PC-9 (cell line): ENCODE measurements at places on chromosomes 4 and X.

DNA sequence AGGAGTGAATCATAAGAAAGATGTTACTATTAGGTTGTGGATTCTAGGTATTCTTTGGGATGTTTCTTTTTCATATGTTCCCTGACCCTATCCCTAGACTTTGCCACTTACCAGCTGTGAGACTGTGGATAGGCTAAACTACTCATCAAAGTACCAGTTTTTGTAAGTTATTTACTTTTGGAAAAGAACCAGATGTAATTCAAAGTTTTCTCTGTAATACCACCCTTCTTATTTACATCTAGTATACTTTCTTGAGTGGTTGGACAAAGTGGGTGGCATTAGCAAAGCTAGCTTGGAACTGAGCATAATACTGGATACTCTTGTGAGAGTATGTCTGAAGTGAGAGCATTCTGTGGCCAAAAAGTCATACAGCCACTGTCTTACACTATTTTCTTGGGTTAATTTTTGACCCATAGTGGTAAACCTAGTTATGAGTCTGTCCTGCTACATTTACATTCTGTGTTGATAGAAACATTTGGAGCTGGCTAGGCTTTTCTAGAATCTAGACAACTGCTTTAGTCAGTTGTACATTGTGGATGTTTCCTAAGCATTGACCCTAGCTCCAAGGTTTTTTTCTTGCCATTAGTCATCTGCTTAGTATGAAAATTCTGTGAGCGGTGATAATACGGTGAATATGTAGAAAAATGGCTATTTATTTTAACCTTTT, 41.7 kb downstream of the KDM6A start:
- H3K27ac ChIP-seq, result no peak overlapping the region
- H3K27me3 ChIP-seq, result no peaks in the 10 kb centered on the region
- no peaks in the 10 kb centered on the region for H3K4me1 ChIP-seq
- no peak overlapping the region for H3K4me3 ChIP-seq
- DNase-seq, result no peak

- peak overlapping the region; percentile 82 for H3K27ac ChIP-seq
- H3K27me3 ChIP-seq, result no peaks in the 10 kb centered on the region
- DNase-seq, result peak; percentile 45
- no peaks in the 10 kb centered on the region for H3K36me3 ChIP-seq
Measured at GRCh38 chr4:87895964-87896621, 63.3 kb downstream of the MEPE start.

GRCh38 chrX:113950081-113950678, 633.7 kb upstream of the HTR2C start:
- no peak overlapping the region for H3K27ac ChIP-seq
- no peaks in the 10 kb centered on the region for H3K4me1 ChIP-seq
- H3K36me3 ChIP-seq, result no peaks in the 10 kb centered on the region
- DNase-seq, result no peak
- no peaks in the 10 kb centered on the region for H3K27me3 ChIP-seq

GRCh38 chr4:147678796-147679549, 5.0 kb downstream of the PRMT9 start:
- peaks cover 8% of the 10 kb centered on the region; the same call in 1 of the 2 replicates for H3K4me1 ChIP-seq
- H3K27me3 ChIP-seq, result no peaks in the 10 kb centered on the region
- no peak overlapping the region for H3K4me3 ChIP-seq
- H3K27ac ChIP-seq, result no peak overlapping the region

GRCh38 chr4:147617841-147618691, 869 bp downstream of the TMEM184C start:
- H3K27ac ChIP-seq, result peak overlapping the region; percentile 44; the same call in 1 of the 2 replicates
- DNase-seq, result no peak
- peak overlapping the region; percentile 84 for H3K4me3 ChIP-seq
- no peaks in the 10 kb centered on the region for H3K27me3 ChIP-seq
- H3K36me3 ChIP-seq, result no peaks in the 10 kb centered on the region
- H3K4me1 ChIP-seq, result no peaks in the 10 kb centered on the region; the same call in 1 of the 2 replicates

GRCh38 chr4:48450740-48451139, 32.4 kb upstream of the SLC10A4 start:
- no peak overlapping the region for H3K27ac ChIP-seq
- no peak overlapping the region for H3K4me3 ChIP-seq
- H3K4me1 ChIP-seq, result no peaks in the 10 kb centered on the region
- DNase-seq, result no peak

GRCh38 chr4:98937986-98938720, 9.2 kb upstream of the EIF4E start:
- H3K4me1 ChIP-seq, result peaks cover 25% of the 10 kb centered on the region
- peak overlapping the region; percentile 40; the same call in 1 of the 2 replicates for H3K27ac ChIP-seq
- no peak overlapping the region for H3K4me3 ChIP-seq
- H3K36me3 ChIP-seq, result no peaks in the 10 kb centered on the region
- DNase-seq, result no peak
